G401 (cell line): ENCODE measurements at places on chromosomes 7 and 10. TPM values are rescaled to one million over a fixed set of nuclear protein-coding genes. Genes with fewer than 3 reads are reported as not detected.
A peak's percentile ranks its signal among the peaks of the same experiment; 100 is the strongest.

The PRF1 gene
- total RNA-seq, result not detected in 2 replicates

DNA sequence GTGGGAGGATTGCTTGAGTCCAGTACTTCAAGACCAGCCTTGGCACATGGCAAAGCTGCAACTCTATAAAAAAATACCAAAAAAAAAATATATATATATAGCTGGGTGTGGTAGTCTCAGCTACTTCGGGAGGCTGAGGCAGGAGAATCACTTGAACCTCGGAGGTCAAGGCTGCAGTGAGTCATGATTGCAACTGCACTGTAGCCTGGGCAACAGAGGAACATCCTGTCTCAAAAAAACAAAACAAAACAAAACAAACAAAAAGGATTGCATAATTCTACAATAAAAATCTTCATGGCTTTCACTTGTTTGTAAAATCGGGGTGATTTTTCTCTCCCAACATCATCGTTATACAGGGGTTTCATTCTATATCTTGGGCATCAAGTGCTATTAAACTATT lies 35.1 kb downstream of the GUSB start:
- no peak for DNase-seq

The CHN2 gene
- total RNA-seq, result not detected in 2 replicates

The COL28A1 gene
- not detected in 2 replicates for total RNA-seq

DNA sequence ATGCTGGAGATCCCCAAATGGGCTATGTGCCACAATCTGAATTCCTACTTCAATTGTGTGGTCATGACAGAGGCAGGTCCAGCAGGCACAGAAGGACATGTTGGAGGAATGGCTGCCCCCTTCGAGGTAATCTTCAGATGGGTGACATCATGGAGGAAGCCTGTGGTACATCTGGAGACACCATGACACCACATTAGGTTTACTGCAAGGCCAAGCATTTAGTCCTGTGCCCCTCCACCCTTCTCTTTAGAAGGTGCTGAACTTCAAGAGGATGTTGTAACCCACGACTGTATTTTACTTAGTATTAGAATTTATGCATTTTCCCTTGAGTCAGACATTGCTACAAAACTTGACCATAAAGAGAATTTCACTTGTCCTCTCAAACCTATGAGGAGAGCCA lies 75.1 kb upstream of the DDC start:
- DNase-seq, result no peak

GRCh38 chr7:81740403-81740802 lies 29.4 kb downstream of the HGF start:
- no peak for DNase-seq

- DNase-seq, result peak; percentile 67
These were observed 239.2 kb downstream of the RNLS start for GRCh38 chr10:88343761-88344484.

GRCh38 chr10:70306886-70307520 lies 23.2 kb upstream of the NPFFR1 start:
- no peak for DNase-seq

GRCh38 chr7:110317541-110318265 lies 773.2 kb upstream of the LRRN3 start:
- DNase-seq, result no peak

- DNase-seq, result peak; percentile 50
These were observed 59.5 kb upstream of the PRPS1L1 start for GRCh38 chr7:18087026-18087686.

DNA sequence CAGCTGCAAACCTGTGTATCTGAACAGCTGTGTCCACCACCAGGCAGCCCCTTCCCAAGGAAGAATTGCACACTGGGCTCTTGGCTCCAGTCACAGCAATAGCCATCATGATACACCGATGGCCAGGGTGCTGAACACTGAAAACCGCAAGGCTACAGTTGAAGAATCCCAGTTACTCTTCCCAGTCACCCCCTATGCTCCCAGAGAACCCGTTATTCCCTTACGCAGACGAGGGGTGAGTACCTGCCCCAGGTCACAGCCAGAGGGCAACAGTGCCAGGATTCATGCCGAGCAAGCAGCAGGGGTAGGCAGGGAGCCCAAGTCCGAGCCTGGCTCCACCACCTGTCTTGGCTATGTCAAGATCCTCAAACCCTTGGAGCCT lies 57.8 kb downstream of the RASGEF1A start:
- DNase-seq, result no peak

The PON1 gene
- total RNA-seq, result not detected in 2 replicates

- no peak for DNase-seq
These were observed 52.0 kb downstream of the P4HA1 start for GRCh38 chr10:73044378-73045285.

GRCh38 chr10:49280001-49280408 lies 19.0 kb upstream of the C10orf71 start:
- no peak for DNase-seq

The PRXL2A gene
- total RNA-seq, result 61.2 and 65.0 TPM in 2 replicates

GRCh38 chr10:73019100-73019499 lies 64.5 kb upstream of the PLA2G12B start:
- no peak for DNase-seq

DNA sequence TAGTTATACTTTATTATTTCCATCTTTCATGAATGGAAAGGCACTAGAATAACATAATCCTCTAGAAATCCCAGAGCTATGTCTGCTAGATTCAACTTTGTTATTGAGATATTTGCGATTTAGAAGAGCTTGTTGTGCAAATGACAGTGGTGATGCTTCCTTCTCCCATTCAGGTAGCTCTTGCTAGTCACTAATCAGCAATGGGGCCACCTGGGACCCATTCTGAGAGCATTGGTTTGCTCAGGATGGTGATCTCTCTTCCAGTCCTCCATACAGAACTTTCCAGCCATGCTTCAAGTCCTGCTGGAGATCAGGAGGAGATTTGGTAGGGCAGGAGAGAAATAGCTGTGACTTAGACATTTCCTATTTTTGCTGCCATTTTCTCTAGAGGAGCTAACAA lies 65.8 kb upstream of the WNT16 start:
- DNase-seq, result no peak

DNA sequence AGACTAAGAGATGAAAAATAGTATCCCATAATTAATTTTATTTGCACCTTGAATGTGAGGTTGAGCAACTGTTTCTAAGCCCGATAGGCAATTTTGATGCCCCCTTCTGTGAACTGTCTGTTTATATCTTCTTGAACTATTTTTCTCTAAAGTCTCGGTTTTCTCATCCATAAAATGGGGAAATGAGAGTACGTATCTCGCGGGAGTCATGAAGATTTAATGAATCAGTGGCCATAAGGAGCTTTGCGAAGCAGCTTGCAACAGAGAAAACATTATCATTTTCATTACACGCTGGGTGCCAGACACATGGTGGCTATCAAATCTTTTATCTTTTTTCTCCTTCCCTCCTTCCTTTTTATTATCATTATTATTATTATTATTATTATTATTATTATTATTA lies 108.1 kb upstream of the CARD11 start:
- no peak for DNase-seq

The PRLHR gene
- total RNA-seq, result not detected in 2 replicates

DNA sequence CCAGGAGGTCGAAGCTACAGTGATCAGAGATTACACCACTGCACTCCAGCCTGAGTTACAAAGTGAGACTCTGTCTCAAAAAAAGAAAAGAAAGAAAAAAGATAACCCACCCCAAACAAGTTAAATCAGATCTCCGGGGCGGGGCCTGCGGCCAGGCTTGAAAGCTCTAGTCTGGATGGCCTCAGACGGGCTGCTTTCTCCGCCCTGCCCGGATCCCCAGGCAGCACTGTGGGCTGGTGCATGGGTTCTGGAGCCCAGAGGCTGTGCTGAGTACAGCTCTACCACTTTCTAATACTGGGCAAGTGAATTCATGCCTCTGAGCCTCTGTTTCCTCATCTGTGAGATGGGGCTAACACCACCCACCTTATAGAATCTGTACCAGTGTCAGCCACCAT lies 83.7 kb downstream of the ZMIZ1 start:
- no peak for DNase-seq

The ST8SIA6 gene
- 0.64 TPM in 1 of 2 replicates, not detected in the other for total RNA-seq

The AGR2 gene
- total RNA-seq, result not detected in 2 replicates

- DNase-seq, result no peak
These were observed 3.4 kb upstream of the PPP2R2D start for GRCh38 chr10:131897297-131897899.

The ZNF727 gene
- total RNA-seq, result not detected in 2 replicates

DNA sequence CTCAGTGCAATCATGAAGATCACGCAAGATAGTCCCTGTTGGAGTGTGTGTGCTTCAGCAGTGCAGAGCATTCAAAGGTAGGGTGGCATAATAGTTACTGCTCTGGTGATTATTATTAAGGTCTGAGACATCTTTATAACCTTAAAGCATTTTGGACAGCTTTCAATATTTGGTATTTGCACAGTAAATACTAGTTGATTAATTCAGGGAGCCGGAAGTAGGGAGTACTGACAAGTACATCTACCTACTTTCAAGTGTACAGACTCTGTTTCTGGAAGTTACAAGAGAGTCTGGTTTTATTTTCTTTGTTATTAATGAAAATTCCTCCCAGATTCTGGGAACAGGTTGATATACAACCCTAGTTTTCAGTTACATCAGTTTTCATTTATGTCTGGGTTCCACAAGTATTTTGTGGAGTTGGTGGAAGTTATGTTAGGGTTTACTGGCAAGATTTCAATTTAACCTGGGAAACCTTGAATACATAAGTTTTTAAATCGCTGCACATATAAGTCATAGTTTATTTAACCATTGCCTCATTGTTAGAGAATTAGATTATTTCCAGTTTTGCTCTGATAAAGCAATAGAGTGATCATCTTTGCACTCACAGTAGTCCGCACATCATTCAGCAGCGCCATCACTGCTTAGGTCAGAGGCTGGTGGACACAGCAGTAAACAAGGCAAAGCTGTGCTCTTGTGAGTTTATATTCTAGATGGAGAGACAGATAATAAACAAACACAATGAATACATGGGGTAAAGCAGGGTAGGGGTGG lies 366.6 kb downstream of the REEP3 start:
- DNase-seq, result no peak

DNA sequence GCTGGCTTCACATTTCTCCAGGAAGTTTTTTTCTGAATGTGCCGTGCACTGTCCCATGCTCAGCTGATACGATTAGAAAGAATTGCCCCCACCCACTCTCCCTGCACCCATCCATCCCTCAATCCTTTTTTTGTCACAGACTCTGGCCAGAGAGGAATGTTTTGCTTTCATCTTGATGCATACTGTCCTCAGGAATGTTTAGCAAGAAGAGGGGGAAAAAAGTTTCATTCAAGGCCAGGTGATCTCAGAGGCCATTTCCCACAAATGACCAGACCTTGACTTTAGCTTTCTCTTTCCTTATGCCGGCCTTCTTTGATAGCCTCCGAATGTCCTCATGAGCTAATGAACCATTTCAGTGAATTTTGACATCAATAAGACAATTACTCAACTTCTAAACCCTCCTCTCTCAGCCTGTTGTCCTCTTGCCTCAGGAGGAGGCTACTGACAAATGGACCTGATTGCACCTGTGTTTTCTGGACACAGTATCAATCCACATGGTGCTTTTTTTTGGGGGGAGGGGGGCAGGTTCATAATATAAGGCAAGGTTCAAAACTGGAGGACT lies 105.0 kb upstream of the KLF6 start:
- DNase-seq, result no peak

GRCh38 chr10:108632144-108632543 lies 1291.2 kb downstream of the XPNPEP1 start:
- DNase-seq, result no peak

GRCh38 chr7:130099331-130099730 lies 29.0 kb downstream of the KLHDC10 start:
- DNase-seq, result no peak

The NXPH1 gene
- not detected in 2 replicates for total RNA-seq

The VPS37D gene
- total RNA-seq, result 8.3 and 9.8 TPM in 2 replicates

The SPDYE1 gene
- not detected in 2 replicates for total RNA-seq

DNA sequence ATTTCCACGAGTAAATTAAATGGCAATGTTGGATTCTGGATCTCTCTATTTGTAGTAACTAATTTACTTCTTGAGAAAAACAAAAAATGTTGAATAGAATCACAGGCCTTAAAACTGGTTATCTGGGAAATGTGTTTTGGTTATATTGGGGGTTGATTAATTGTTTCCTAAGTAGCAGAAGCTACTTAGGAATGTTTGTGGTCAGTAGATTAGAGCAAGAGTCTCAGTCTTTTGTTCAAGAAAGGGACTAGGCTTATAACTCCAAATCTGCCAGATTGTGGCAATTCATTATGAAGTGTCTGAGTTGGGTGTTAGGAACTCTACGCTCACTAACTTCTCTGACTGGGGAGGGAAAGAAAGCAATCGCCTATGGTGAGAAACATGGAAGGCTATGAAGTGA lies 244.3 kb upstream of the PHYHIPL start:
- no peak for DNase-seq

- no peak for DNase-seq
These were observed 22.6 kb upstream of the PSAP start for GRCh38 chr10:71873582-71874211.

GRCh38 chr7:131196803-131197202 lies 130.9 kb upstream of the MKLN1 start:
- no peak for DNase-seq

- DNase-seq, result peak; percentile 72
These were observed 27.5 kb upstream of the PURB start for GRCh38 chr7:44912775-44913347.

GRCh38 chr7:134009314-134010110 lies 117.6 kb upstream of the LRGUK start:
- DNase-seq, result no peak

DNA sequence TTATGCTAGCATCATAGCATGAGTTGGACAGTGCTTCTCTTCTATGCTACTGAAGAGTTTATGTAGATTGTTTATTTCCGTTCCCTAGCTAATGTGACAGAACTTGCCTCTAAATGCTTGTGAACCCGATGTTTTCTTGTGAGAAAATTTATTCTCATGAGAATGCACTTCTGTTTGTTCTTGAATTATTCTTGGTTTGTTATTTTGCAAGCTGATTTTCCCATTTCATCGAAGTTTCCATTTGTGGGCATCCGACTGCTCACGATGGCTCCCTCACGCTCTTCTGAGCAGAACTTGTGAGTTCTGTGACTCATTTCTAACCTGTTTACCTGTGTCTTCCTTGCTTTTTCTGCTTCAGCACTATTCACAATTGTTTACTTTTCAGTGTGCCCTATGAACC lies 59.9 kb downstream of the WDFY4 start:
- no peak for DNase-seq

- no peak for DNase-seq
These were observed 172.9 kb downstream of the TCF7L2 start for GRCh38 chr10:113122947-113123346.

The TMEM273 gene
- not detected in 2 replicates for total RNA-seq

The POM121 gene
- total RNA-seq, result 3.2 and 4.4 TPM in 2 replicates

DNA sequence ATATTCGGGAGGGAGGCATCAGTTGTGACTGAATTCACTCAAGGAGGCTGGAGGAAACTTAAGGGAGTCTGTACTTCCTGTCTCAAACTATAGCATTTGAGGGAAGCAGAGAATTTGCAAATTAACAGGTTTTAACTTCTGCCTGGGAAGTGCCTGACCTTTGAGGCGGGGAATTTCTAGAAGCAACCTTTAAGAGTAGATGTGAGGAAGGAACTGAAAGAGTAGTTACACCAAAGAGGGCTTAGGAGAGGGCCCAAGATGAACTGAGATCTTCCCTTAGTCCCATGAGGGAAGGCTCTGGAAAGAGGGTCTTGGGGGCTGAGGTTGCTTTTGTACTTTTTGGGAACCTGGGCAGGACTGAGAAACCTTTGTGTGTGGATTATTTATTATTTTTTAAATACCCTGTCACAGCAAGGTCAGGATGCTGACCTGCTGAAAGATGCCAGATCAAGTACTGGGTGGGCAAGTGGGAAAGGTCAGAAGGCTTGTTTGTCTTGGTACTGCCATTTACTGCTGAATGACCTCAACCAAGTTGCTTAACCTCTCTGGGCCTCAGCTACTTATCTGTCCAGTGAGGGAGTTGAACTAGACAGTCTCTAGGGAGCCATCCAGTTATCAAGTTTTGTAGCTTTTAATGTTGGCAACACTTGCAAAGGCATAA lies 2.4 kb downstream of the GPR158 start:
- DNase-seq, result no peak

The PRPS1L1 gene
- total RNA-seq, result not detected in 2 replicates
